ENCODE measurements at places on chromosomes 7 and 10.

DNA sequence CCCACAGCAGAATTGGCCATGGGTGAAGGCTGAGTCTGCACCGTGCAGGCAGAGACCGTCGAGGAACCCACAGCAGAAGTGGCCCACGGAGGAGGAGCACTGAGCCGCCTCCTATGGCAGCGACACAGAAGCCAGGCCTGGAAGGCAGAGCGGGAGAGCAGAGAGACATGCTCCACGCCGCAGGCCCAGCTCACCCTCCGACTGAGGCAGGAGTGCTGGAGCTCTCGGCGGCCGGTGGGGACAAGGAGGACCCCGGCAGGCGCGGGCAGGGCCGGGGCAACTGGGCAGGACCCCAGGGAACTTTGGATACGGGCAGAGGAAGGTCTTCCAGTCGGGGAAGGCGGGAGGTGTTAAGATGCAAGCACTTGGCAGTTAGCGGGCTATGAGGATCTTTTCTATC, 420.4 kb downstream of the DNAJB6 start:
- no peak for DNase-seq

DNA sequence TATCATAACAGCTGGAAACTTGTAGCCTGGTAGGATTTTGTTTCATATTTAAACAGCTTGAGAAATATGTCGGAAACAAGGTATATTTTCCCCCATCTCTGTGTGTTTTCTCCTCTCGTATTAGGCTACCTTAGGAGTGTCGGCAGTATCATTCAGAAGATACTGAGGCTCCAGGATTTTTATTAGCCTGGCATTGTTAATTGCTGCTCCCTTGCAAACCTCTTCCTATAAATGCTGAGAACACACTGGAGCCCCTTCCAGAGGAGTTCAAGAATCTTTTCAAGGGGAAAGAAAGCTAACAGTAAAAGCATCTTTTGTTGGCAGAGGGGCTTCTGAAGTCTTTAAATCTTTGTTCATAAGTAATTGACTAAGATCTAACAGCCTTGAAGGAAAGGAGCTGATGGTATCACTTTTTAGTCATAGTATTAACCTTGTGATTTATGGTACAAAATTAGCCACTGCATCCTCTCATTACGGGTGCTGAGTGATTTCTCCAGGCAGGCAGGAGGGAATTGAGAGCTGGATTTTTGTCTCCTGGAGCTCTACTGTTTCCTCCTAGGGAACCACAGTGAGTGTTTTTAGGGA, 998.7 kb downstream of the LRMDA start:
- DNase-seq = no peak

DNA sequence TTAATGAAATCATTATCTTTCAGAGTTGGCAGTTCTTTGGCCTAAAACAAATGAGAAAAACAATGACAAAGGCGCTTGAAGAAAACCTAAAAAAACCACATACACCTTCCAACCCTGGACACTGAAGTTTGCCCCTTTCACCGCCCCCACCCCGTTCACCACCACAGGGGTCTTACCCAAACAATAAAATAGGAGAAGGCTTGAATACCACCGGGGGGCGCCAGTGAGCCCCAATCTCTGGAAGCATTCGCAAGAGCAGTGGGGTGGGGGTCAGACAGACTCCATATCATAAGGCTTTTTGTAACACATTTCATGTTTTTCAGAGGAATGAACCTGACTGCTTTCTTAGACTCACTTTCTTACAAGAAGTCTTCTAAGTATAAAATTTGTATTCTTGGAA, 163.6 kb downstream of the PIP4K2A start:
- no peak for DNase-seq

DNA sequence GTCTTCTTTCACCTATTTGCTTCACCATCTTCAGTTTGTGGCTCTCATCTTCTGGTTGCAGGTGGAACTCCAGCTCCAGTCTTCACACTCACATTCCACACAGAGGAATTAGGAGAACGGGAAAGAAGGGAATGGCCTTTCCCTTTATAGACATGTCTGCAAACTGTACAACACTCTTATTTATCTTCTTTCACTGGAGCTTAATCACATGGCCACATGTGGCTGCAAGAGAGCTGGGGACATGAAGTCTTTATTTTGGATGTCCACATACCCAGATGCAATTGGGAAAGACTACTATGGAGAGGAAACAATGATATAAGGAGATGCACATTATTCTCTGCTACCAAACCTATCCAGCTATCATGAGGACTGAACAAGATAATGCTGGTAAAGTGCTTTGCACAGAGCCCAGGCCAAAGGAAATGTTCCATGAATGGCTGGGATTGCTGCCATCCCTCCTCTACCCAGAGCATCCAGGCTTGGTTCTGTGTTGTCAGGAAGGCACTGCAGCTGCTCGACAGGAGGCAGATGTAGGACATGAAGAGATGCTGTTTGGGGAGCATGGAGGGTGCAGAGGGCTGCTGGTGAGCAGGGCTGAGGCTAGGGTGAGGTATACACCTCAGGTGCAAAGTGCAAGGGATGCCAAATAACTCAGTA, 183.8 kb upstream of the TBX20 start:
- no peak for DNase-seq

DNA sequence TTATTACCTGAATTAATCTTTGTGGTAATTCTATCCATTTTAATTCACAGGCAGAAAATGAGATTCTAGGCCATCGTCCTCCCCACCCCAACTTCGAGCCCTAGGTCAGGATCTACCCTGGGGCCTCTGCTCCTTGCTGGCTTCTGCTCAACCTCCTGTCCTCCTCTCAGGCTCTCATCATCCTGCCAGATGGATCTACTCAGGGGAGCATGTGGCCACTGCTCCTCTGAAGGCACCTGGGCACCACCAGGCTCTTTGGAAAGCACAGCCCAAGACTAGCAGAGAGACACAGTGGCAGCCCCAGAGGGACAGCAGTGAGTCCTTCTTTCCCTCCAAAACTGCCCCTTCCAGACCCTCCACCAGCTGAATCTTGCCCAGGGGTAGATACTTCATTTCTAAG, 248.2 kb downstream of the TCERG1L start:
- no peak for DNase-seq
